ENCODE measurements at places on chromosomes 6 and 20.
A peak's percentile ranks its signal among the peaks of the same experiment; 100 is the strongest.

DNA sequence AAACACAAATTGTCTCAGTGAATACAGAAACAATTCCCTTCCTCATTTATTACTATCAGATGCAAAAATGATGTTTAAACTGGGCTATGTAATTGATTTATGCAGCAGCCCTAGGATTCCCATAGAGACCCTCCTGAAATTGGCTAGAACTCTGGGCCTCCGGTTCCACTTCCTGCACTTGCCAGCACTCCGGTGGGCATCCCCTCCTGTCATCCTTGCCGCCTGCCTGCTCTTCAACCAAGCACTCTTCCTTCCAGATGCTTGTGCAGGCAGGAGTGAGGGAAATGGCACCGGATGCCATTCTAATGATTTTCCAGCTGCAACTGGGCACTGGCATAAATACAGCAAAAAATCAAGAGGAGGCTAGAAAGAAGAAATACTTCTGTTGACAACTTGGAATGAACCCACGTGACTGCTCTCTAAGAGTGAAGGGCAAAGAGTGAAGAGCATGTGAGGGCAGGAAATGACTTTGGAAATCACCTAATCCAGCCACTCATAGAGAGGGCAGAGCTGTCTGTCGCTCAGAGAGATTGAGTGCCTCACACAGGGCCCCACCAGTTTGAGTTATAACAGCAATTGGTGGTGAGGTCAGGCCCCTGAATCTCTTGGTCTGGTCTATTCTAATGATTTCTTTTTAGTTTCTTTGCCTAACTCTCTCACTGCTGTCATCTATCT lies 3.7 kb upstream of the NEDD9 start:
- DNase-seq = no peak

GRCh38 chr6:152167641-152168603 lies 360.4 kb downstream of the ESR1 start:
- DNase-seq = no peak

DNA sequence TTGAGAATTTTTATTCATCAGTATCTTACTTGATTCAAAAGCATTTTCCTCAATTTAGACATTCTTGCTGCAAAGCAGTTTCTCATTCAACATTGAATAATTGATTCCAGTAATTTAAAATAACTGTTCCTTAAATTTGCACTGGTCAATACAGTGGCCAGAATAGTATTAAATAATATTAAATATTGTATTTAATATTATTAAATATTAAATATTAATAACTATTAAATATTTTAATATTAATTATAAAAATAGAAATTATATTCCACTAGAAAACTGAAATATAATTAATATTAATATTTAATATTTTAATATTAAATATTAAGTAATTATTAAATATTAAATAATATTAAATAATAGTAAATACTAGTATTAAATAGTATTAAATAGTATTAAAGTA lies 758.8 kb downstream of the EYS start:
- DNase-seq = no peak

DNA sequence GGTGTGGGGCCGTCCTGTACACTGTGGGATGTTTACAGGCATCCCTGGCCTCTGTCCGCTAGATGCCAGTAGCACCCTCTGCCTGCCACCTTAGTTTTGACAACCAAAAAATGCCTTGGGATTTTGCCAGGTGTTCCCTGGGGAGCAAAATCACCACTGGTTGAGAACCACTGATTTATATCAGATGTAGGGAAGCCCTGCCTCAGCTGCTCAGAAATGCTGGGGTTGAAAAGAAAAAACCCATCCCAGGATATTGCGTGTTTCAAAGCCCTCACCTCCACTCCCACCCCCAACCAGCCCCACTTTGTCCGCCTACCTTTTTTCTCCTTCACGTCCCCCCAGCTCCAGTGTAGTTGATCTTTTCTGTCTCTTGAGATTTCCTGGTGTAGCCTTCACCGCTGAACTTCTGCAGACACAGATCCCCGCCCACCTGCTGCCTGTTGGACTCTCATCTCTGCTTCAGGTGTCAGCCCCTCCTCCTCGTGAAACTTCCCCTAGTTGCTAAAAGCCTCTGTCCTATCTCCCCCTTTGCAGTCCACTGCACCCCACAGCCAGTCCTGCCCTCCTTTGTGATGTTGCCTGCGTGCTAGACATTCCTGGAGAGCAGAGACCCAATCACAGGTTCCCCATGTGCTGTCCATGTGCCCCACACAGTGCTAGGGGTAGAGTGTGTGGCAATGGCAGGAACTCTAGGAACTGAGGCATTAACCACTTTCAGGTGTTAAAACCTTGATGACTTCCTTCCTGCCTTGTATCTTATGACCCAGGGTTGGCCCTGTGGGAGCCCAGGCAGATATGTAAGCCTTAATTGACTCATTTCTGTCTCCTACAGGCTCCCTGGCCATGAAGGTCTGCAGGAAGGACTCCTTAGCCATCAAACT lies 98.9 kb downstream of the TBC1D7 start:
- DNase-seq = no peak

DNA sequence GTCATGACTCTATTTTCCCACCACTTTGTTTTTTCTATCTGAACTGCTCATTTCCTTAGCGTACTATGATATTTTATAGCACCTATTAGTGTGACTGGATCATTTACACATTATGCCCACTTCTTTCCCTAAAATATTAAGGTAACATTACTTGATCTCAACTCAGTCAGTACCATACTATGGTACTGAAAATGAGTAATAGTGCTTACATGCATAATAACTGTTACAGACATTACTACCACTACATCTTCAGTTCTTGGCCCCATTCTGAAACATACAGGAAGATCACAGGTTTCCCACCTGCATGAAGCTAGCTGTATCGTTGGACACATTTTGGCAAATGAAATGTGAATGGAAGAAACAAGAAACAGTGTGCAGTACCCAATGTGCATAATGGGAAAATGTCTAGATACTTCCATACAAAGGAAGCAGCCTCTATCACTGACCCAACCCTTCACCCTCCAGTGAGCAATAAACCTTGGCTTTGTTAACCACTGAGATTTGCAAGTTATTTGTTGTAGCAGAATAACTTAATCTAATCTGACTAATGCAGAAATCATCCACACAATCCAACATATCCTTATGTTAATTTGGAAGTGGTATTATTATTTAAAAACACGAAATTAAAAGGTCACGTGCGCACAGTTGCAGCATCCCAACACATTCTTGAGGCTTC lies 108.6 kb upstream of the DOK5 start:
- no peak for DNase-seq

DNA sequence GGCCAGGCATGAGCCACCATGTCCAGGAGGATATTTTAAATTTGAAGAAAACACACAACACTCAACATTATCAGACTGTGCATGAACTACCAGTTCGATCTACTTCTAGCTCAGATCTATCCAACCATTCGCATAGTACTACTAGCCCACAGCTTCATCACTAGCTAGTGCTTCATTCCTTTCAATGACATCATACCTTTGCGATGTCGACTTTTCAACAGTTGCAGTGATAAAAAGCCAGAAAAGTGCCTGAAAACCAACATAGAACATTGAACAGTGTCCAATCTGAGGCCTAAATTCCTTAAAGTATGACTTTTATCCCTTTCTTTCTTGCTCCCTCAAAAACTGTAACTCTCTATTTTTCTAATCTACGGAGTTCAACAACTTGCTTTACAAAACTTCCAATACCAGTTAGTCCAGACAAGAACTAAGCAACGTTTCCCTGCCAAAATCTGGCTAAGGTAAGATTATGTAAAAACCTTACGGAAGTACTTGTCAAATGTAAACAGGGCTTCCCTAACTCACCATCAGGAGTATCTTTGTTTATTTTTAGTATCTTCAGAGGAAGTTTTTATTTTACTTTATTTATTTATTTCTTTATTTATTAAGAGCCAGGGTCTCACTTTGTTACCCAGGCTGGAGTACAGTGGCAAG lies 434.0 kb upstream of the JARID2 start:
- DNase-seq = no peak

- DNase-seq = no peak
These were observed 153.1 kb downstream of the EPHA7 start for GRCh38 chr6:93266116-93266817.

DNA sequence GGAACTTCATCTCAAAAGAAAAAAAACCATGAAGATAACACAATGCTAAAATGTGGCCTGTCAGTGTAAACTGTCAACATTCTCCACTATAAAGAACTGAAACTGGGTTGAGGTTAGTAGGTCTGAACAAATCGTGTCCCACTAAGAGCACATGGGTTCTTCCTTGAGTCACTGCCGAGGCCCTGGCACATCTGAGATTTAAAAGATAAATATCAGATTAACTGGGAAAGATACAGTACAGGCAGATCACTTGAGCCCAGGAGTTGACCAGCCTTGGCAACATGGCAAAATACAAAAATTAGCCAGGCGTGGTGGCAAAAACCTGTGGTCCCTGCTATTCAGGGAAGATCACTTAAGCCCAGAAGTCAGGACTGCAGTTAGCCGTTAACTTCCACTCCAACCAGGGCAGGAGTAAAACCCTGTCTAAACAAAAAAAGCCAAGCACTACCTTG lies 5.6 kb downstream of the EEF1A1 start:
- DNase-seq = no peak

DNA sequence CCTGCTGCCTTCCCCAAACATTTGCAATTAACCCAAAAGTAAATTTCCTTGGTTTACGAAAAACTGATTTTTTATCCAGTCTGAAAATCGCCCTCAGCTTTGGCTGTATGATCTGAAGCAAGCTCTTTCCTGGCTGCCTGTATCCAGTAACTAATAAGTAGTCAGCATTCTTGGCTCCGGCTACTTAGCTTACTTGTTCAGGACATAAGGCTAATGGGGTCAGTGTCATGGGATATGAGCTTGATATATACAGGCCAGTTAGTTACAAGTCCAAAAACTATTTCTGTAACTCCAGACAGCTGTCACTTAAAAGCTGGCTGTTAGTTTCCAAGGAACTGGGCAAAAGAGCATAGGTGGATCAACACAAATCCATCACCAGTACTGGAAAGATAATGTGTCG lies 56.2 kb downstream of the KHDC1L start:
- DNase-seq = no peak

DNA sequence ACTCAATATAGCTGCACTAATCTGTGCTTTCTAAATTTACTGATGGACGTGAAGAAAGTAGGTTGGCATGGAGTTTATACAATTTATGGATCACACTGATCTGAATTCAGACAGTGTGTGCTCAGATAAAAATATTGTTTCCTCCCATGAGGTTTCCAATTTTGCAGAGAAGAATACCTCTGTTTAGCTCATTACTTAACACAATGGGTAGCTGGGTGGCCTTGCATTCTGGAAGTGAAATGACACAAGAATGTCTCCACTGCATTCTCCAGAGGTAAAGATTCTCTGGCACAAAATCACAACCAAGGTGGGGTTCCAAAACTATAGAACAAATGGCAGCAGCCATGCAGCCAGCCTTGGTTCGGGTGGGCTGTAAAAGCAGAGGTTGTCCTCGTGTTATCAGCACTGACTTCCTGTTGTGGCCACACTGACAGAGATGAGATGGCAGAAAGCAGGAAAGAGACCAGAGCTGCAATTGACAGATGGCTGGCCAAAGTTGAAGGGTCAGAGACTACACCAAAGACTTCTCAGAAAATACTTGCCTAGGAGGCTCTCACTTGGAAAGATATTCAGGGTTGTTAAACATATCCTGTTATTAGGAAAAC lies 50.2 kb downstream of the HDAC2 start:
- no peak for DNase-seq

DNA sequence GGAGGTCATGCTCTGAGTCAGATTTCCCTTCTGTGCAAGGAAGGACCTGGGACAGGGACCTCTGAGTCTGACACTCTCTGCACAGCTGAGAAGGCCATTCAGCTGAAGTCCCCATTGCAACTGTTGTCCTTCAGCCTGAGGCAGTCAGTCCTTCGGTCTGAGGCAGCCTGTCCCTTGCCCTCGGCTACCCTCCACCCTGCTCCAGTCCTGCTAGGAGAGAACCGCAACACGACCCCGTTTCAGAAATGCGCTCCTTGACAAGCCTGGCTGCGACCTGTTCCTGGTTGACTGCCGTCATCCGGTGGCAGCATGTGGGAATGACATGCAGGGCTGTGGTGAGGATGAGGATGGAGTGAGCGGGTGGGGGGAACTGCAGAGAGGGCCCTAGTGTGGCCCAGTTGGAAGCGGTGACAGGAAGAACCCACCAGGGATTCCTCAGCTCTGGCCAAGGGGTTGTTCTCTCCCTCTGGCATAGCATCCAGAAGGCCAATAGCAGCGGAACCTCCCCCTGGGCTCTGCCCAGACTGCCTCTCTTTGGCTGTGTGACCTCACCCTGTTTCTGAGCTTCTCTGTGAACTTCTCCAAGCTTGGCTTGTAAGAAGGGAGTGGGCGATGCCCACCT lies 40.3 kb upstream of the ANGPT4 start:
- DNase-seq = peak; percentile 75

DNA sequence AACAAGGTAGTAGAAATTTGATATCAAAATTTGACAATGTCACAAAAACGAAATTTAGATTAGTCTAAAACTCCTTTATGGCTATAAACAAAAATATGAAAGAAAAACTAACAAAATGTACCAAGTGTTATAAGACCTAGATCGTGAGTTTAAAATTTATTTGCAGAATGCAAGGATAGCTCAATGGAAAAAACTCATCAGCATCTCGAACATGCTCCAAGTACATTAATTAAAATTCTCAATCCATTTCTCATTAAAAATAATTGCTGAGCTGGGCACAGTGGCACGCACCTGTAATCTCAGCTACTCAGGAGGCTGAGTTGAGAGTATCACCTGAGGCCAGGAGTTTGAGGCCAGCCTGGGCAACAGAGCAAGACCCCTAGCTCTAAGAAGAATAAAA lies 70.8 kb downstream of the MAP3K5 start:
- DNase-seq = no peak

GRCh38 chr6:5302995-5303622 lies 41.8 kb downstream of the FARS2 start:
- peak; percentile 23 for DNase-seq

DNA sequence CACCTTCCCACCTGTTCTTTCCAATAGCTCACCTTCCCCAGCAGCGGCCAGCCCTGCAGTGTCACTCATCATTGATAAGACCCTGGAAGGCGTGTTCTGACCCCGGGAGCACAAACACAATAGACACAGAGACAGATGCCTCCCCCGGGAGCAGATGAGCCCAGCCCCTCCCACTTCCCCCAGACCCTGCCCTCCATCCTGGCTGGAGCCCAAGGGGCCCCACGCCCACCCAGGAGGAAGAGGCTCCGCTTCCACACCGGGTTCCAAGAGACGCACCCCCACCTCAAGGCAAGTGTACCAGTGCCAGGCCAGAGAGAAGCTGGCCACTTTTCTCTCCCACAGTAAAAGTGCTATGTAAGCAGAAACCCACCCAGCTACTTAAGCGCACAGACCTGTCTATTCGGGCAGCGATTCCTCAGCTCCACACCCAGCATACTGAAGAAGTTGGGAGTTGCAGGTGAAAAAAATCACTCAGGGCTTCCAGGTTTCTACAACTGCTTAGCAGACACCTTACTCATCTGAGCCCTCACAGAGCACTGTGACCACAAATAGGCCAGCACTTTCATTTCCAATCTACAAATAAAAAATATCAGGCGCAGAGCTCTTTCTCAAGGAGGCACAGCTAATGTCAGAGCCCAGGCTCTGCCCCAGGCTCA lies 93.4 kb upstream of the NXT1 start:
- DNase-seq = no peak

- DNase-seq = no peak
These were observed 42.4 kb downstream of the TNFRSF21 start for GRCh38 chr6:47267301-47267700.
